Hematopoietic multipotent progenitor cell treated with erythropoietin and hydrocortisone succinate and interleukin-3 and kit ligand, for 6 days (in vitro differentiated cells): ENCODE measurements at places on chromosomes 7 and 10.
A peak's percentile ranks its signal among the peaks of the same experiment; 100 is the strongest.

GRCh38 chr10:122143238-122143841 lies 127.8 kb upstream of the BTBD16 start:
- DNase-seq: no peak

DNA sequence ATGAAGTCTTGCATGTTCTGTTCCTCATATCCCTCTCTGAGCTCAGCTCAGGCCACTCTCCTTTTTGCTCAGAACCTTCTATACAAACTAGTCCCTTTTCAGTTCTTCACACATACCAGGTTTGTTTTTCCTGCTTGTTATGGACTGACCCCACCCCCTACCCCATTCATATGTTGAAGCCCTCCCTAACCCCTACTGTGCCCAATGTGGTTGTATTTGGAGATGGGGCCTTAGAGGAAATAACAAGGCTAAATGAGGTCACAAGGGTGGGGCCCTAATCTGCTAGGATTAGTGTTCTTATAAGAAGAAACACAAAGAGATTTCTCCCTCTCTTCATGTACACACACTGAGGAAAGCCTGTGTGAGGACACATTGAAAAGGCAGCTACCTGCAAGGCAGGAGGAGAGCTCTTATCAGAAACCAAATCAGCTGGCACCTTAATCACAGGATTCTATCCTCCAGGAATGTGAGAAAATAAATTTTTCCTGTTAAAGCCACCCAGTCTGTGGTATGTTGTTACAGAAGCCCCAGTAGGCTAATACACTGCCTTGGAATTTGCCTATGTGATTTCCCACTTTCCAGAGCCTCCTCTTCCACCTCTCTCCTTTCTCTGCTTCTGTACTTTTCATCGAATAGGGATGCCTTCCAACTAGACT lies 67.3 kb upstream of the DNAJB12 start:
- DNase-seq: no peak

- no peak for DNase-seq
These were observed 135.9 kb downstream of the PAXIP1 start for GRCh38 chr7:154867068-154867467.

- no peak for DNase-seq
These were observed 69.4 kb downstream of the RNF133 start for GRCh38 chr7:122629412-122629953.

GRCh38 chr7:41984888-41985287 lies 252.1 kb downstream of the GLI3 start:
- DNase-seq: no peak

DNA sequence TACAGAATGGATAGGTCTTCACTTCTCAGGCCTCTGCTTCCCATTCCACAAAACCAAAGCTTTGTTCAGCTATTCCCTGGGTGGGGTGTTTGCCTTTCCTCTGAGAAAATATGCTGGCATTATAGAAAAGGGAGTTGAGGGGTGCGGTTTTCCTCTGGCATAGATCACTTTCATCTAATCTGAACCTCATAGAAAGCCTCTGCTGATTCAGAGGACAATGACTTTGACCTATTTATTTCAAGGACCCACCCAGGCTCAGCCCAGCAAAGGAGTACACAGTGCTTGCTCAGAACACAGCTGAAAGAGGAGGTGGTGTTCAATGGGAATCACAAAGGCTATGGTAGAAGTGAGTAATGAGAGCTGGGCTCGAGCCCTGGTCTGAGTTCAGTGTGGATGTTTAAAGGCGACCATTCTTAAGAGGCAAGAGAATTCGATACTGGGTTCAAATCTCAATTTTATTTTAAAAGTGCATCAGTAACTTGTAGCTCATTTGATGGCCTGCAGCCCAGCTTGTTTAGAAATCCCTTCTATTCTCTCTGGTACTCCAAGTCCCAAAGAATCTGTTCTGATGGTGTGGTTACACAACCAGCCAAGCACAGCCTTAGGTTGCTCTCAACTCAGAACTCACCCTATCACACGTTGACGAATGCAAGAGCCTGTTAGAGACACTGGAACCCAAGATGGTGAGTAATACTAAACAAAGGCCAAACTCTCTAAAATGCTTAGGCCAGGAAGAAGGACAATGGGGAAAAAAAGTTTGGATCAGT lies 1012.8 kb downstream of the LRMDA start:
- DNase-seq: no peak

DNA sequence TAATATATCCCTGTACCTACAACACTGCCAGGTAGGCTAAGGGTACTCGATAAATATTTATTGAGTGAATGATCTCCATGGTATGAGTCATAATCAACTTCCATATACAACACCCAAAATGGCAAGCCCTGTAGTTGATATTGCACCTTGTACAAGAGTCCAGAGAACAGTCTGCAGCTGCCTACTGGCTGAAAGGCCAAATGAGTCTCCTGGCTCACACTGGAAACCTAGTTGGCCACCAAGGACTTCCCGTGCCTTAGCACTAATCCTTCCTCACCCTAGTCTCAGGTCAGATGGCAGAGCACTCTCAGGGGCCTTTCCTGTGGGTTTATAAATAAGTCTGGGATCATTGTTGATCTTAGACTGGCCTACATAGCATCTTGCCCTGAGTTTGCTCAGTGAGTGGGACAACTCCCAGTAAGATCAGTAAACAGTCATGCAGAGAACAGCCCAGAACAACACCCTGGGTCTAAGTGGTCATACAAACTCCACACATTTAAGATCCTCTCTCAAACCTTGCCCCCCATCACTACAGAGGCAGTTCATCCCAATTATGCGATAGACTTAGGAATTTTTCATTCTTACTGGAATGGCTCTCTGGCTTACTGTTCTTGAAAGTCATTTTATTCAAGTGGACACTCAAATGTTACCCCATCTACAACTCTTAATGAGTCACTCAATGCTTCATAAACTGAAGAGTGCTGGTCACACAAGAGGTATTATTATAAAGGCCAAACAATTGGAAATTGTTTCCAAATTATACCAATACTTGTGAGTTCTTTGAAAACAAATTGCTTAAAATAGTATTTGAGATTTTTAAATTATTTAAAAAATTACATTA lies 14.7 kb upstream of the SLC16A9 start:
- DNase-seq: no peak

DNA sequence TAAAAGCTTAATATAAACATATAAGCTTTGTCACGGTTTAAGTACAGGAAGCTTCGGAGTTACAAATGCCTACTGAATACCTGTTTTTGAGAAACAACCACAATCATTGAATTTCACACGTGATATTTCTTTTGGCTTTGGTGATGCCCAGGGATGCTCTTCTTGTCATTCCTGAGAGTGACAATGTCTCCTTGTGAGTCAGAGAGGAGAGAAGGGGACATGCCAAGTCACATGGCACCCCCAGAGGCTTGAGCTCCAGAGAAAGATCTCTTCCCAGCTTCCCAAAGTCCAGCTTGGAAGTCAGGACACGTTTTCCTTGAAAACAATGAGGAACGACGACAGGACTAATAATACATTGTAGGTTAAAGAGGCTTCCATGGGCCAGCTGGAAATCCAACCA lies 242.4 kb downstream of the ARHGAP21 start:
- DNase-seq: no peak

- DNase-seq: peak; percentile 76
These were observed 21.5 kb downstream of the POLL start for GRCh38 chr10:101566333-101567164.

DNA sequence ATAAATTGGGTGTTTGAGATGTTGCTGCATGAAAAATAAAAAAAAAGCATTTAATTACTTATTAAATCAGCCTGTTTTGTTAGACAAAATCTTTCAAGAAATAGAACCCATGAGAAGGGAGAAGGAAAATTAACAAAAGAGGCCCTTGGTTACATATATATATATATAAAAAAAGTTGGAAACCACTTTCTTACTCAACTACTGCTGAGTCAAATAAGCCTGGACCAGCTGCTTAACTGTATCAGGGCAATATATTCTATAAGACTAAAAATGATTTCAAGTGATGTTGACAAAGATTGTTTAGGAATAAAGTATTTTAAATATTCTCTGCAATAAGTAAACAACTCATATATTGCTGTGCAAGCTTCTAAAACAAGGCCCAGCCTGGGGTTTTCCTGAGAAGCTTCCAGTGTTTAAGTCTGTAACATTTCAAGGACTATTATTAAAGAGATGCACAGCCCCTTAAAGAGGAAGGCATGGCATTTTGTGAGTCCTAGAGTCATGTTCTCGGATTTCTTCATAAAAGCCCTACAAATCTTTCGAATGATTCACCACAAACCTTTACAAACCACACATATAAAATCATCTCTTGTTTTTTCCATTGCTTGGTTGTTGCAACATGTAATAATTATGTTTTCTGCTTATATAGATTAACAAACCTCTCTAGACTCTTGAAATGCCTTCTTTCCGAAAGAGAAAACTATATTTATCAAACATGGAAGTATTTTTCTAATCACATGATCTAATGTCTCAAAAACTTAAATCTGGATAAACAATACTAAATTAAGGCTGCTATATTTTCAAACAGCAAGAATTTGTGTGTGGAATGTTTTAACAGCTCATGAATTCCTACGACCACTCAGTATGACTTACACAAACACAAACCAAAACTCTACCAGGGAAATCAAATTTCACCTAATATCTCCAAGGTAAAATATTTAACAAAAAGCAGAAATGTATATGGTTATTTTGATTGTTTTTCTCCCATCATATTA lies 14.3 kb downstream of the JAZF1 start:
- DNase-seq: no peak

- DNase-seq: no peak
These were observed 25.6 kb upstream of the ERCC6 start for GRCh38 chr10:49564461-49565009.

- DNase-seq: no peak
These were observed 86.8 kb upstream of the ZMIZ1 start for GRCh38 chr10:78981970-78982281.

DNA sequence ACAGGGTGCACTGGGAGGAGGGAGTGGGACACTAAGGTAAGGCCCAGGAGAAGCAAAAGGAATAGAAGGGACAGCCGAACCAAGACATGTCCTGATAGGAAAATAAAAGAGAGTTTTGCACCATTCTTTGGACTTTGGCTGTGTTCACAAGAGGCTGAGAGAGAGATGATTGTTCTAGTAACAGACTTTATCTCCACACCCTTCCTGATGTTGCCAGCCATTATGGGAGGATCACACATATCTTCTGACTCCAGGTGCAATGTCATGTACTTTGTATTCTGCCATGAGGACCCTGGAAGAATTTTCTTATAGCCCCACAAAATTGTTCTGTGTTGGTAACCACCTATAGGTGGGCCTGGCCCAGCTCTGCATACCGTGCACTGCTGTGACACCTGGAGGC lies 11.4 kb downstream of the LSMEM1 start:
- DNase-seq: no peak

DNA sequence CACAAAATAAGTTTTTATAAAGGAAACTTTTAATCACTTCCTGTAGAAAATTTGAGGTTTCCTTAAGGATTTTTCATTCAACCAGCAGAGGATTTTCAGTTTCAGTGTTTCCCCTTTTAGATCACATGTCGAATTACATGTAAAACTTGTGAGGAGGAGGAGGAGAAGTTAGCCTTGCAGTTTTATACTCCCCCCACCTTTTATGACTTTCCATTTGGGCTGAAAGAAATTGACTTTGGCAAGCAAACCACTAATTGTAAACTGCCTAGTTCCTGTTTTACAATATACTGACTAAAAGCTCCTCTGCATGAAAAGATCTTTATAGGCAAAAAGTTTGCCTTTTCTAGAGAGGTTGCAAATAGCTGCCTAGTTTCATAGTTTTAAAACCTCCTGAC lies 3.0 kb downstream of the BAMBI start:
- peak; percentile 40 for DNase-seq

DNA sequence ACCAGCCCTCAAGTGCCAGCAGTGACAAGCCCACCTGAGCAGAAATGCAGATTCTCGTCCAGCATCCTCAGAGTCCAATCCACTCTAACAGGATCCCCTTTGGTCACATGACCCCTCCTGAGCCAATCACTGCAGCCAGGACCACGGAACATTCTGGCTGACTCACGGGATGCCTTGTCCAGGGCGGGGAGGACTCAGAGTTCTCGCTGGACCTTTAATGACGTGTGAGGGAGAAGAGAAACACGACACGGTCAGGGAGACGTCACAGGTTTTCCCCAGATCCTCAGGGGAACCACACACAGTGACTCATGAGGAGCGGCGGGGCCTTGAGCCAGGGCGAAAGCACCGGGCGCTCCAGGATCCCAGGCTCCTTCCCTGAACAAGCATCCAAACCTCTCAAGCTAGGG lies 155.7 kb downstream of the PTPRN2 start:
- no peak for DNase-seq

GRCh38 chr7:139232377-139232717 lies 1.3 kb downstream of the UBN2 start:
- DNase-seq: no peak

DNA sequence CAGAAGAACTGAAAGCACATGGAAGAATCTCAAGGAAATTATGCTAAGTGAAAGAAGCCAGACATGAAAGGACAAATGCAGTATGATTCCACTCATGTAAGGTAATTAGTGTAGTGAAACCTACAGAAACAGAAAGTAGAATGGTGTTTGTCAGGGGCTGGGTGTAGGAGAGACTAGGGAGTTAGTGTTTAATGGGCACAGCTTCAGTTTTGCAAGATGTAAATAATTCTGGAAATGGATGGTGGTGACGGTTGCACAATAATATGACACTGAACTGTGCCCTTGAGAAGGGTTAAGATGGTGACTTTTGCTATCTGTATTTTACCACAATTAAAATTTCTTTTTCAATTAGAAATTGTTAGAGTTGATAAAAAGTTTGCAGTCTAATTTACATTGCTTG lies 157.3 kb upstream of the ADCY1 start:
- DNase-seq: no peak

DNA sequence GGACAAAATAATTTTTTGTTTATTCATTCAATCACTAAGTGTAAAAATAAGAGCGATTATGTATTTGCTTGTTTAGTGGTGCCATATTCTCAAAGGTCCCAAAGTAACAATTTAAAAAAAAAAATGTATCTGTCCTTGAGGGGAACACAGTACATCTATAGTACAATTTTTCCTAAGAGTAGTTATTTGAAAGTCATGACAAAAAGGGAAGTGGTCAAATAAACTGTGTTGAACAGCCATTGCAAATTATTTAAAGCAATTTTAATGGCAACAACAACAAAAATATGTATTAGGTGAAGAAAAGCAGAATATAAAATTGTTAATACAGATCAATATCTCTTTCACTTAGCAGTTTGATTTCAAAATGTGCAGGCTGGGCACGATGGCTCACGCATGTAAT lies 943.5 kb downstream of the CNTNAP2 start:
- peak; percentile 9 for DNase-seq

- DNase-seq: no peak
These were observed 78.4 kb upstream of the ADO start for GRCh38 chr10:62726142-62726541.

GRCh38 chr10:97234400-97234799 lies 48.6 kb upstream of the SLIT1 start:
- DNase-seq: peak; percentile 80

- DNase-seq: no peak
These were observed 208.4 kb upstream of the ZMIZ1 start for GRCh38 chr10:78860260-78860914.
